ENCODE measurements at places on chromosomes 7 and 10.

- no peak for DNase-seq
Observed at GRCh38 chr10:83332690-83333089, 806.6 kb upstream of the GHITM start.

GRCh38 chr10:34761453-34761852 is 53.6 kb downstream of the PARD3 start:
- no peak for DNase-seq

DNA sequence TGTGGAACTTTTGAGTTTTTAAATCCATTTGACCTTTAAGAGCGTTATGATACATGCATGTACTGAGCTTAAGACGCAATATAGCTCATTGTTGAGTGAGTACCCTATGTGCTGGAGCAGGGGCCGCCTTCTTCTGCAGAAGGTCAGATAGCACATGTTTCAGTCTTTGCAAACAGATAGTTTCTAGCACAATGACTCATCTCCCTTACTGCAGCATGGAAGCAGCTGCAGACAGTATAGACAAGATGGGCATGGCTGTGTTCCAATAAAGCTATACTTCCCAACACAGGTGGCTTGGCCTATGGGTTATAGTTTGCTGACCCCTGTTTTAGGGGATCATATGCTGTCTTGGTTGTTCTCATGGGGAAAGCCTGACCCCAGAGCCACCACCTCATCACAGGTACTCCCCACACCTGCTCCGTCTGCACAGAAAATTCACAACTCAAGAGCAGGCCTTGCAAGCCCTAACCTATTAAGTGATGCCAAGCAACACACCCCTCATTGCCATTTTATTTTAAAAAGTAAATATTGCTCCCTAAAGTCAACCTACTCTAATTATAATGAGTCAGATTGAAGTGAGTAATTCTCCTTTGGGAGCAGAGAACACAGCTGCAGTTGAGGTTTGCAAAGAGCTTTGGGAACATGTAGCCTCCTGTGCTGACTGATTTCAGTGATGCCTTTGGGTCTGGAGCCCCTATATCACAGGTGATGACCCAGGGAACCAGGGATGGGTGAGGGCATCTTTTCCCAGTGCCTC is 330.1 kb downstream of the PAXIP1 start:
- no peak for DNase-seq

DNA sequence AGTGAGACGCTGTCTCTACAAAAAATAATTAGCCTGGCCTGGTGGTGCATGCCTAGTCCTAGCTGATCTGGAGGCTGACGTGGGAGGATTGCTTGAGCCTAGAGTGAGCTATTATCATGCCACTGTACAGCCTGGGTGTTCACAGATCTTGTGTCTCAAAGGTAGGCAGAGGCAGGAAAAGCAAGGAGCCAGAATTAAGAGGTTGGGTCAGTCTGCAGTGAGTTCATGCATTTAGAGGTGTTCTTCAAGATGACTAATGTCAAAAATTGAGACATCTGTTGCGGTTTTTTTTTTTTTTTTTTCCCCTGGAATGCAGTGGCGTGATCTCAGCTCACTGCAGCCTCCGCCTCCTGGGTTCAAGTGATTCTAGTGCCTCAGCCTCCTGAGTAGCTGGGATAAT is 5.4 kb downstream of the PPIA start:
- no peak for DNase-seq

- DNase-seq = peak; percentile 88
Observed at GRCh38 chr10:28875549-28876081, 198.3 kb downstream of the BAMBI start.

- DNase-seq = peak; percentile 74
Observed at GRCh38 chr10:84329196-84329611, 815 bp downstream of the CCSER2 start.

DNA sequence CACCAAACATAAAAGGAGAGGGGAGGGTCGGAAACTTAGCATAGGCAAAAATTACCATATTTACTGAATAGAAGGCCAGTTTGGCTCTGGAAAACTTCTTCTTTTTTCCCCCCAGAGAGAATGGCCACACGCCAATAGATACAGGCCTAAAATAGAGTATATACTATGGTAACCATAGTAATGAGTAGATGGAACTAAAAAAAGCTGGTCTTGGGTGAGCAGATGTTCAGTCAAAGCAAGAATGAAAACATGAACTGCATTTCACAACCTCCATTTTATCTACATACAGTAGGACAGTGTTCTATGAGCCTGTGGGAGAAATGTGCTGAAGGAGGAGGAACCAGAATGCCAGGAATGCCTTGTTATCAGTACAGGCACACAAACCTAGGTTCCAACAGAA is 141.7 kb upstream of the SEMA3A start:
- no peak for DNase-seq

GRCh38 chr10:119515511-119516045 is 26.9 kb downstream of the RGS10 start:
- DNase-seq = peak; percentile 36

DNA sequence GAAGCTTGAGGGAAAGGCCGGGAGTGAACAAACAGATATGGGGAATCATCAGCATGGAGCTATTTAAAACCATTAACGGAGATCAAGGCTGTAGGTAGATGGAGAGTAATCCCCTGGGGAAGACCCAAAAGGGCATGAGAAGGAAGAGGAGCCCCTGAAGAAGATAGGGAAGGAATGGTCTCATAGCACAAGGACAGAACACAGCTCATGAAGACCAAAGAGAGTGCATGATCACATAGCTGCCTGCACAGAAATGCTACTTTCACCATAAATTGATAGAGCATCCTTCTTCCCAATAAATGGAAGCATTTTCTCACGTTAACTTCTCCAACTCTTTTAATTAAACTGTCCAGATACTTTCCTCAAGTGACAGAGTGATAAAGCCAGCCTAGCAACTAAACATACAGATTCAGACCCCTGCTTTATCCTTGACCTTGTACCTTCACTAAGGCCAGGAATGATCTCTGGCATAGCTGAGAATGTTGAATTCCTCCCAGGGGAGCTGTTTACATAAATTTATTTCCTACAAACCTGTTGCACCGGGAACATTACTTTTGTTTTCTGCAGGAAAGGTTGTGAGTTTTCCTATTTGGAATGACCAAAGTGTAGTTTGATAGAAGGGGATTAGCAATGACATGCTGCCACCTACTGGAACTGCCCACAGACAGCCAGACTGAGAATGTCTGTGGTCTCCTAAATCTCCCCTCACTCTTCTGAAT is 110.8 kb upstream of the LRGUK start:
- DNase-seq = peak; percentile 74

GRCh38 chr10:113060201-113061053 is 110.4 kb downstream of the TCF7L2 start:
- DNase-seq = peak; percentile 70

- DNase-seq = no peak
Observed at GRCh38 chr10:89062861-89063260, 72.3 kb downstream of the FAS start.

GRCh38 chr10:32372000-32372875 is 25.3 kb upstream of the EPC1 start:
- DNase-seq = no peak

- DNase-seq = no peak
Observed at GRCh38 chr10:127162841-127163240, 33.5 kb downstream of the INSYN2A start.

DNA sequence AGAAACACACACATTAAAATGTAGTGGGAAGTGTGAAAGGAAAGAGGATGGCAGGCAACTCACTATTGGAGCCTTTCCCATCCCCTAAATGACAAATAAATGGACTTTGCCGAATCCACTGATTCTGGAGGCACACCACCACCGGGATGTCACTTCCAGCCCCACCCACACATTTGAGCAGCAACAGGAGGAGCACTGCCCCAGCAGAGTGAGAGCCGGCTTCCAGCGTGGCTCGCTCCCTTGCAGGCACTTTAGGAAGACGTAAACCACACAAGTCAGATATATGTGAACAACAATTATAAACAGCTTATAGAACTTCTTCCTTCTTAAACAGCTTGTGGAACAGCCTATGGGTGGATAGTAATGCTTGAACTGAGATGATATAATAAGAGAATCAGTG is 191.0 kb downstream of the DGKI start:
- DNase-seq = no peak

GRCh38 chr7:33410266-33410665 is 280.9 kb downstream of the BBS9 start:
- DNase-seq = no peak

DNA sequence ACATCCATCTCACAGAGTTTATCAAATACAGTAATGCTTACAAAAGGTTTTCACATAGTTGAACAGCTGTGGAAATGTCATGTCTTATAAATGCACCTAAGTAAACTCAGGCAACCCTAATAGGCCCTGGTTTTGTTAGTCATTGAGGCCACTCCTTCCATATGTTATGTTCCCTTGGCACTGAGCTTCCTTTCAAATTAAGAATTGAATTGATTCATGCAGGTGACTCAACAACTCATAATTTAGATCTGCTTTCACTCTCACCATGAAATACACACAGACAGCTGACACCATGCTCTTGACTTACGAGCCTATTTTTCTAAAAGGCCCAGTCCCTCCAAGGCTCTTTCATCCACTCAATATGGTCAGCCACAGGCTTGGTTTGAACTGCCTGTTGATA is 476.9 kb downstream of the KCNMA1 start:
- DNase-seq = no peak

GRCh38 chr10:33217854-33218253 is 116.6 kb downstream of the NRP1 start:
- no peak for DNase-seq

DNA sequence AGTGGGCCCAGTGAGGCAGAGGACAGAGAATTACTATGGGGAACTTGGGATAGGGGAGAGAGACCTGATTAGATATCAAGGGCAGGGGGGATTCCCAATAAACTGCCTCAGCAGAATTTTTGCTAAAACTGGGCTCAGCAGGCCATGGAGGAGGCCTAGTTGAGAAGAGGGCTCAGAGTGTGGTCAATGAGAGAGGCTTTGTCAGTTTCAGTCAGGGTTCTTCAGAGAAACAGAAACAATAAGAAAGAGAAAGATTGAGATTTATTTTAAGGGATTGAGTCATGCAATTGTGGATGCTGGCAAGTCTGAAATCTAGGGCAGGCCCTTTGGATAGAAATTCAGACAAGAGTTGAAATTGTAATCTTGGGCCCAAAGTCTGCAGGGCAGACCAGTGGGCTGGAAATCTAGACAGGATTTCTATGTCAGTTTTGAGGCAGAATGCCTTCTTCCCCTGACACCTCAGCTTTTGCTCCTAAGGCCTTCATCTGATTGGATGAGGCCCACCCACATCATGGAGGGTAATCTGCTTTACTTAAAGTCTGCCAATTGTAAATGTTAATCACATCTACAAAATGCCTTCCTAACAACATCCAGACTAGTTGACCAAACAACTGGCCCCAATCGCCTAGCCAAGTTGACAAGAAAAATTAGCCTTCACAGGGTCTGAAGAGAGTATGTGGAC is 33.5 kb upstream of the CCSER2 start:
- DNase-seq = no peak

DNA sequence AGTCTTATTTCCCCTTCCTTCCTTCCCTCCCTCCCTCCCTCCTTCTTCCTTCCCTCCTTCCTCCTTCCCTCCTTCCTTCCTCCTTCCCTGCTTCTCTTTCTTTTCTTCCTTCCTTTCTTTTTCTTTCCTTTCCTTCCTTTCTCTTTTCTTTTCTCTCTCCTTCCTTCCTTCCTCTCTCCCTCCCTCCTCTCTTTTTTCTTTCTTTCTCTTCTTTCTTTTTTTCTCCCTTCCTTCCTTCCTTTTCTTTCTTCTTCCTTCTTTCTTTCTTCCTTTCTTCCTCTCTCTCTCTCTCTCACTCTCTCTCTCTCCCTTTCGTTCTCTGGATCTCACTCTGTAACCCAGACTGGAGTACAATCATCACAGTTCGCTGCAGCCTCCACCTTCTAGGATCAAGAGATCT is 6.2 kb downstream of the TMEM130 start:
- DNase-seq = no peak

GRCh38 chr10:22086730-22087401 is 83.3 kb upstream of the DNAJC1 start:
- peak; percentile 77 for DNase-seq

DNA sequence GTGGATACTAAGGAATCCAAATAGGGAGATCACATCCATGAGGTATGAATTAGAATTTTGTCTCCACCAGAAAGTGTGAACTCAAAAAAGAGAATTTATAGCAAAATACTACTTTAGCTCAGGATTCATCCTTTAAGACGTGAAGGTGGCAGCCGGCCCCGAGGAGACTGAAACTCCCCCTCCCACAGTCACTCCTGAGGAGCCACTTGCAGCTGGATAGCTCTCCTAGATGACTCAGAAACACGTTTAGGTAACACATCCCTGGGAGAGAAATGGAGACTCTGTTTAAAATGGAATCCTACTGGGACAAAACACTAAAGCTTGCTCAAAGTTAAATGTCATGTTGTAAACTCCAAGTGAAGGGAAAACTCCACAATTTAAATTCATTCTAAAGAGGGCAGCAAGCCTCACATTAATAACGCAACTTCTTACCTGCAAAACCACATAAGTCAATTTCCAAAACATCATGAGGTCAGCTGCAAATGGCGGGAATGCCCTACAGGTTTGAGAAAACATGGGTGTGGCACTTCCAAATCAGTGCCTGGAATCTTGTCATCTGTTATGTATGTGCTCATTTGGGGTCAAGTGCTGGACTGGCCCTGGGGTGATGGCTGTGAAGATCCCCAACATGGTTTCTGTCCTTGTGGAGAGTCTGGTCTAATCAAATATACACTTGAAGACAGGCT is 46.2 kb downstream of the ICA1 start:
- DNase-seq = no peak

DNA sequence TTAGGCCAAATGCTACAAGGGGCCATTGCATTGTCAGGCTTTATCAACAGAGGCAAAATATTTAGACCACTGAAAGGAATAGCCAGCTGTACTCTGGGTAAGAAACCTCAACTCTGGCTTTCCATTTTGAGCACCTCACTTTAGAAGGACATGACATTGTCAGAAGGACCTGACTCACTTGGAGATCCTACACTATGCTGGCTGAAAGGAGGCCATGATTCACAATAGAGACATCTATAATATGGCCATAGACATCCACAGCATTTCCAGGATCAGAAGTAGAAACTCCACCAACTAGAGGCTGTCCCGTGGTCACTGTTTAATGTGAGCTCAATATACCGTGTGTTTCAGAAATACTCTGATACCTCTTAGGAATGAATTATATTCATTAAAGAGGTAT is 140.9 kb downstream of the BTAF1 start:
- DNase-seq = no peak

GRCh38 chr7:154613811-154614210 is 389.1 kb downstream of the PAXIP1 start:
- no peak for DNase-seq

GRCh38 chr10:77844713-77845445 is 81.7 kb downstream of the DLG5 start:
- no peak for DNase-seq

GRCh38 chr10:46239247-46239646 is 47.5 kb upstream of the ANTXRL start:
- no peak for DNase-seq

All from endodermal cell (in vitro differentiated cells).